ENCODE measurements at places on chromosomes 6 and 20. TPM values are rescaled to one million over a fixed set of nuclear protein-coding genes. Genes with fewer than 3 reads are reported as not detected.

GJA10 gene
- total RNA-seq, result not detected

- no peak overlapping the region for H3K4me3 ChIP-seq
- no peak overlapping the region for H3K27ac ChIP-seq
- DNase-seq, result no peak
- H3K27me3 ChIP-seq, result no peaks in the 10 kb centered on the region
Measured at GRCh38 chr20:15265581-15266309, 928.3 kb upstream of the FLRT3 start.

GRCh38 chr6:12483712-12484111 is 193.6 kb downstream of the EDN1 start:
- H3K4me3 ChIP-seq, result peak overlapping the region; percentile 26
- peaks cover 6% of the 10 kb centered on the region for H3K27me3 ChIP-seq
- DNase-seq, result no peak

GRCh38 chr20:4866429-4866828 is 134.9 kb downstream of the SLC23A2 start:
- H3K36me3 ChIP-seq, result peaks cover 19% of the 10 kb centered on the region
- no peak for DNase-seq
- H3K4me3 ChIP-seq, result no peak overlapping the region
- H3K27me3 ChIP-seq, result no peaks in the 10 kb centered on the region
- no peak overlapping the region for H3K27ac ChIP-seq

DNA sequence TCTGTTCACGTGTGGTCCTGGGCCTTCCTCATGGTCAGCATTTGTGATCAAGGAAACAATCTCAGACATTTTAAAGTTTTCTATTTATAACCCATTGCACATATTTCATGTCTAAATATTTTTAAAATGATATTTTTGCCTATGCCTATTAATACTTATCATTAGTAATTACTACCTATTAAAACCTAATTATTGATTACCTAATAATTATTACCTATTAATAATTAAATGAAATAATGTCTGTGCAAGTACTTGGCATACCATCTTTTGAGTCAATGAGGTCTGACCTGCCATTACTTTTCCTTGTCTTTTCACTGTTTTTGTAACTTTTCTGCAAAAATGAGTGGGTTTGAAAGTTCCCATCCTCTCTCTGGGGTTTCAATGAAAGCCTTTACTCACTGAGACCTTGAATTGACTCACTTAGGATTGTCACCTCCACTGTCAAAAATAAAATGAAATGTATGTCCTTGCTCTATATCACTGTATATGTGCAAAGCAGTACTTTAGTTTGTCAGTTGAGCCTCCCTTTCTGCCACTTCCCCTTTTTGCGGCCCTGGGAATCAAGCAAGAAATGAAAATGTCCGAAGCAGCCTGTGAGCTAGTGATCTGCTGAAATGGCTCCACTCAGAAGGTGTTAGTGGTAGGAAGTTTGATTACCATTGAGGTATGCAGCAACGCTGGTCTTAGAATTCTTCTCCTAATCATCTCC is 87.8 kb downstream of the L3MBTL3 start:
- DNase-seq, result no peak
- H3K36me3 ChIP-seq, result peaks cover 52% of the 10 kb centered on the region
- H3K27ac ChIP-seq, result no peak overlapping the region
- H3K4me1 ChIP-seq, result peaks cover 6% of the 10 kb centered on the region
- no peak overlapping the region for H3K4me3 ChIP-seq
- H3K27me3 ChIP-seq, result no peaks in the 10 kb centered on the region

DNA sequence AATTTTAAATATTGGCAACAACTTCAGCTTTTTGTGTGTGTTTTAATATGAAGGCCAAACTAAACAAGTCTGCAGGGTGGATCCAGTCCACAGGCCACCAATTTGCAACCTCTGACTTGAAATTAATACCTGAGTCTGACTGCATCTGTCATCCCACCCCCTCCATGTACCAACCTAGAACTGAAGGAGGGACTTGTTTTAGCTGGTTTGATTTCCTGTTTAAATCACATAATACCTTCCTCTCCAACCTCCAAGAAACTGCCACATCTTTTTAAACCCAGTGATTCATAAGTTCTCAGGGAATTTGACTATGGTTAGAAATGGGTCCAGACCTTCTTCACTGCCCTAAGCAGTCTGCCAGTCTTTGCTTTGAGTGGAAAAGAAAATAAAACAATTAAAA is 21.6 kb downstream of the RNF8 start:
- no peaks in the 10 kb centered on the region for H3K4me1 ChIP-seq
- H3K27me3 ChIP-seq, result no peaks in the 10 kb centered on the region
- H3K4me3 ChIP-seq, result no peak overlapping the region
- DNase-seq, result no peak

COL9A3 gene
- total RNA-seq, result not detected

ITCH gene
- total RNA-seq, result 48.5 TPM

DNA sequence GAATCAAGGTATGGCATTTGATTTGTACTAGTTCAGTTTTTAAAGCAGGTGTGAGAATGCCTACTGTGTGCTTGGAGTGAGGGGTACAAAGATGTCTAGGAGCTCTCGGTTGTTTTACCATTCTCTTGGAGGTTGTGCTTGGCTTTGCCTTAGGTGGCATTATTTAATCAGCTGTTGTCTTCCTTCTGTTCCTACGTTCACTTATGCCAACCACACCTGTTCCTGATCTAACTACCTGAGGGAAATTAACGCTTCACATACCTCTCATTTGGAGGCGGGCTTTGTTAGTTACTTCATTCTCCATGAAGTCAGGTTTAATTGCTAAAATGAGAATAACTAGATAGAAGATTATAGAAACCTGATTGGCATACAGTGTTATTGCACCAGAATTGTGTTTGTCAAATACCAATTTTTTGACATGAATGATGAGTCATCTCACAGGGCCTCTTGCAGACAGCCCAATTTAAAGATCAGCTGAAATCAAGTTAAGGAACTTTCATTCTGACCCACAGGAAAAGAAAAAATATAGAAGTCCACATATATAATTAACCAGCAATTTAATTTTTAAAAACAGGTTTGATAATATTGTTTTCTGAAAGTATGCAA is 24.8 kb upstream of the PBOV1 start:
- no peaks in the 10 kb centered on the region for H3K36me3 ChIP-seq
- no peak overlapping the region for H3K4me3 ChIP-seq
- H3K4me1 ChIP-seq, result no peaks in the 10 kb centered on the region
- H3K27ac ChIP-seq, result no peak overlapping the region
- H3K27me3 ChIP-seq, result peaks cover 8% of the 10 kb centered on the region
- no peak for DNase-seq

Measured in activated CD4-positive, alpha-beta T cell treated with anti-CD3 and anti-CD28 coated beads, Interleukin-2, amount 10 ng/mL, durations not matched to agents 7 days and 5 days (primary cell).